Activated CD4-positive, alpha-beta T cell treated with anti-CD3 and anti-CD28 coated beads for 36 hours (primary cell): ENCODE measurements at places on chromosomes 3 and 15. TPM values are rescaled to one million over a fixed set of nuclear protein-coding genes. Genes with fewer than 3 reads are reported as not detected.

DNA sequence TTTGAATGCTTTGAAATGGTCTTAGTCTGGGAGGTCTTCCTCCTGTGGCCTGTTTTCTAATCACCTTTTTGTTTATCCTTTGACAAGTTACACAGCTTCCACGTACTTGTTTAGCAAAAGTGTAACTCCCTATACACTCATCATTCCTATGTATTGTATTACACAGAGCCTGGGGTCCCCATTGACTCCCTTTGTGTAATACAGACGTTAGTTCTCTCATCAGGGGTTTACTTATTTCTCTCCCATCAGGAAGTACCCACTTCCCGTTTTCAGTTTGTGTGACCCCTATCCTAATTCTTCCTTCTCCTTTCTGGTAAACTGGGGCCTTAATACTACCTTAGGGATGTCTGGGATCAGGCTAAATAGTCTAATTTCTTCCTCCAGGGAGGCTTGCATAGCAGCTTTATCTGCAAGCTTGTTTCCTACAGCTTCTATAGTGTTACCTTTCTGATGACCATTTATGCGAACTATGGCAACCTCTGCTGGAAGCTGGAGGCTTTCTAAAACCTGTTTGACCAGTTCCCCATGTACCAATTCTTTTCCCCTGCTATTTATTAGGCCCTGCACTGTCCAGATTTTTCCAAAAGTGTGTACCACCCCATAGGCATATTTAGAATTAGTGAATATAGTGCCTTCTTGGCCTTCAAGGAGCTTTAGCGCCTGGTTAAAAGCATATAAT is 22.4 kb downstream of the ARL8B start:
- DNase-seq = no peak

- DNase-seq = no peak
These were observed 11.2 kb upstream of the HOMER2 start for GRCh38 chr15:82963471-82964341.

AHSG gene
- total RNA-seq = not detected

FAM43A gene
- 5.0 TPM for total RNA-seq

DNA sequence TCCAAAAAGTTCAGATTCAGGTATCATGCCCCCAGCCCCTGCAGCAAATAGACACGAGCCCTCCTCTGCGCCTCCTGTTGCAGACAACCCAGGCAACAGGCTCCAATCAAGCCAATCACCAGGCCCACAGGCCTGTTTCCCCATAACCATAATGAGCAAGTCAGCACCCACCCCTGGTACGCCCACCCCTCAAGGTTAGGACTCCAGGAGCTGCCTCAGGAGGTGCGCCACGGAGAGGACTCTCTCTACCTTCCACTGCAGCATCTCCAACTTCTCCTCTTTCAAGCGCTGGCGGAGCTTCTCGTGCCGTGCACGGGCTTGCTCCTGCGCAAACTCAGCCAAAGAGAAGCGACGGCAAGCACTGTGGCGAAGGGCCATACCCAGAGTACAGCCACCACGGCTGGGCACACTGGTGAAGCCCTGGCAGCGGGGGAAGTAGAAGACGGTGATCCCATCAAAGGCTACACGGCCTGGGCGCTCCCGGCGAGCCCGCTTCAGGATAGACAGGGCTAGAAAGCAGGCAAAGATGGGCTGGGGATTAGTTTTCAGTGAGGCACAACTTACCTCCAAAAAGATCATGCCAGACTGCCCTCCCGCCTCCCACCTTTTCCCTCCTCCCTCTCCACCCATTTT is 8.5 kb downstream of the CSRNP1 start:
- DNase-seq = no peak

RETNLB gene
- total RNA-seq = not detected

DNA sequence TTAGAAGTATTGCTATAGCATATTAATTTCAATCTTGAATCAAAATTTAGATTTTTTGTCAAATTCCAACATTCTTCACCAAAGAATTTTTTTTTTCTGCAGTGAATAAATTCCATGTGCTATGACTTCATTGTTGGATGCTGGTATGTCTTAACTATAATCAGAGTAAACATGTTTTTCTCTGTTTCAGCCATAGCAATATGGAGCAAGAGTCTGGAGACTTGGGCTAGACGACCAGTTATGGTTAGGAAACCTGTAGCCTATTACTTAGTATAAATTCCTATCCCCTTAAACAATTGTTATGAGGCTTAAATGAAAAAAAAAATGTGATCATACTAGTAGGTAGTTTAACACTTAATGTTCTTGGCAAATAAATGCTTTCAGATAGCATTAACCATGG is 431.9 kb upstream of the FRG2C start:
- no peak for DNase-seq

- DNase-seq = no peak
These were observed 17.7 kb upstream of the CLSTN2 start for GRCh38 chr3:139917226-139917785.

SLC25A38 gene
- total RNA-seq = 24.8 TPM

ADAMTS17 gene
- total RNA-seq = 0.49 TPM

PLCD1 gene
- 10.9 TPM for total RNA-seq

DNA sequence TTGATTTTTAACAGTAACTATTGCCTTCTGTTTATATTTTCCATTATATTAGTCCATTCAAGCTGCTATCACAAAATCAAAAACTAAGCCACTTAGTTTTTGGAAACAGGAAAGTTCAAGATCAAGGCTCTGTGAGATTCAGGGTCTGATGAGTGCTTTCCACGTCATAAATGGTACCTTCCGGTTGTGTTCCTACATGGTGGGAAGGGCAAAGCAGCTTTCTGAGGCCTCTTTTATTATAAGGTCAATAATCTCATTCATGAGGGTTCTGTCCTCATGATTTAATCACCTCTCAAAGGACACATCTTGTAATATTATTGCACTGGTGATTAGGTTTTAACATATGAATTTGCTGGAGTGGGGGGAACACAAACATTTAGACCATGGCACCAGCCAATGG is 152.0 kb downstream of the VGLL3 start:
- no peak for DNase-seq

DNA sequence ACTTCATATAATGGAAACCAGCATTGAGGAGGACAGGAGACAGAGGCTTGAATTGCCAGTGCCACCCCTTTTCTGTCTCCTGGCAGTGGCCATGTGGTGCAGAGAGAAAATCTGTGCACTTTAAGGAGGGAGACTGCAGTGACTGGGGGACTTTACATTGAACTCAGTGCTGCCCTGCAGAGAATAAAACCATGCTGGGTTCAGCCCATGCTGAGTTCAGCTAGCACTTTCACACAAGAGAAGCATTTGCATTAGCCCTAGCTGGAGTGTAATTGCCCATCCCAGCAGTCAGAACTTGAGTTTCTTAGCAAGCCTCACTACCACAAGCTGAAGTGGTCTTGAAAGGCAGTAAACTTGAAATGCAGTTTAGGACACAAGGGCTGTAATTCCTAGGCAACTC is 677.5 kb downstream of the ZPLD1 start:
- DNase-seq = no peak

GP9 gene
- not detected for total RNA-seq

GRCh38 chr3:130759692-130760338 is 13.2 kb upstream of the PIK3R4 start:
- DNase-seq = peak; percentile 72

COPG1 gene
- total RNA-seq = 120 TPM

- DNase-seq = no peak
These were observed 102.6 kb downstream of the ALDH1A2 start for GRCh38 chr15:57962887-57963286.

GOLGA8J gene
- not detected for total RNA-seq

- DNase-seq = no peak
These were observed 451.3 kb upstream of the AGTR1 start for GRCh38 chr3:148246291-148246923.

ADPRH gene
- 2.5 TPM for total RNA-seq

- no peak for DNase-seq
These were observed 89.7 kb upstream of the GRM7 start for GRCh38 chr3:6771171-6771570.

DNA sequence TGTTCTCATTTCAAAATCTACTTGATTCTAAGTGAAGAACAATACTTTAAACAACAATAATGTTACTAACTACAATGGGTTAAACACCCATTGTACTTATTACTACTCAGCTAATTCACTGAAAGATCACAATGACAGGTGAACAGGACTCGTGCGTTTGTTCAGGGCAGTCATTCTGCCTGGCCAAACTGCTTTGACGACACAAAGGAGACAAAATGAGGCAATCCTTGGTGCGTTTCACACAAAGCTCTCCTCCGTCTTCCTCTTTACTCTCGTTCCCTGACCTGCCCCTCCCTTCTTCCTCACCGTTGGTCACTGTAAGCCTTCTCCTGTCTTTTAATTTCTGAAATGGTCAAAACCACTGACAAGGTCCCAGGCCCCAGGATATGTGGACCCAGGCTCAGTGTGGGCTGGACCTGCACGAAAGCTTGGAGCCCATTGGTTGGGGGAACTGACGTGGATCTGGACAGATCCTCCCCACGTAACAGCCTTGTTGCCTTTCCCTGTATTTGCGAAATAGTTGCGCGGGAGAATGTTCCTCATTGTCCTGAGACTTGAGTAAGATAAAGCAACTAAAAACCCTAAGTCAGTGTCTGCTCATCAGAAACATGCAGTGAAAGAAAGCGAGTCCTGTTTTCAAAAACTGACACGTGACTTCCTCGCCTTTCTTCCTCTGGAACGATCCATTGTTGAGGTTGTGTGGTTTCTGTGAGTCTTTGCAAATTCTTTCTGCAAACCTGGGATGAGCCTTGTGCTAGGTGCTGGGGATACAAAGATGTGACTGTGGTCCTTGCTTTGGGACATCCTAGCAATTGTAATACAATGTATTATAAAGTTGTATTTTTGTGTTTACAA is 147.1 kb upstream of the RGMA start:
- DNase-seq = peak; percentile 34

DNA sequence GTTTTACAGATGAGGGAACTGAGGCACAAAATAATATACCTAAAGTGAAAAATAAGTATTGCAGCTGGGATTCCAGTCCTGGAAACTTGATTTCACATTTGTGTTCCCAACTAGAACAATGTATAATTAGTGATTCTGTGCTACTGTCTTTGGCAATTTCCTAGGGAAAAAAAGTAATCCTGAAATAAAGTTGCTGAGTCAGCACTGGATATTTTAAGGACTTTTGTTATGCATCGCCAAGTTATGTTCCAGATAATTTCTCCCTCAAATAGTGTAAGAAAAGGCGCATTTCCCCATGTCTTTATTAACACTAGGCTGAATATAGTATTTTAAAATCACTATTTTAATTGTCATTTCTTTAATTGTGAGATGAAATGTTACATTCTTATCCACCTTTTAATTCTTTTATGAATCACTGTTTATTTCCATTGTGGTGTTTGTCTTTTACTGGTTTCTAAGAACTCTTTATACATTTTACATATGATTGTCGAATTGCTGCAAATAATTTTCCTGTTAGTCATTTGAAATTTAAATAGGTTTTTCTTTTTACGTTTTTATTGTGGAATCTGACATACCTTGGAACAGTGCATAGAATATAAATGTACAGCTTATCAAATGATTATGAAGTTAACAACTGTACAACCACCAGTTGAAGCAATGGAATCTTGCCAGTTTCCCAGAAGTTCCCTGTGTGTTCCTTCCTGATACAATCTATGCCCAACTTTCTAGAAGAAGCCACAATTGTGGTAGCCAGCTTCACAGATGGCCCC is 56.6 kb downstream of the SH3GL3 start:
- DNase-seq = no peak

DNA sequence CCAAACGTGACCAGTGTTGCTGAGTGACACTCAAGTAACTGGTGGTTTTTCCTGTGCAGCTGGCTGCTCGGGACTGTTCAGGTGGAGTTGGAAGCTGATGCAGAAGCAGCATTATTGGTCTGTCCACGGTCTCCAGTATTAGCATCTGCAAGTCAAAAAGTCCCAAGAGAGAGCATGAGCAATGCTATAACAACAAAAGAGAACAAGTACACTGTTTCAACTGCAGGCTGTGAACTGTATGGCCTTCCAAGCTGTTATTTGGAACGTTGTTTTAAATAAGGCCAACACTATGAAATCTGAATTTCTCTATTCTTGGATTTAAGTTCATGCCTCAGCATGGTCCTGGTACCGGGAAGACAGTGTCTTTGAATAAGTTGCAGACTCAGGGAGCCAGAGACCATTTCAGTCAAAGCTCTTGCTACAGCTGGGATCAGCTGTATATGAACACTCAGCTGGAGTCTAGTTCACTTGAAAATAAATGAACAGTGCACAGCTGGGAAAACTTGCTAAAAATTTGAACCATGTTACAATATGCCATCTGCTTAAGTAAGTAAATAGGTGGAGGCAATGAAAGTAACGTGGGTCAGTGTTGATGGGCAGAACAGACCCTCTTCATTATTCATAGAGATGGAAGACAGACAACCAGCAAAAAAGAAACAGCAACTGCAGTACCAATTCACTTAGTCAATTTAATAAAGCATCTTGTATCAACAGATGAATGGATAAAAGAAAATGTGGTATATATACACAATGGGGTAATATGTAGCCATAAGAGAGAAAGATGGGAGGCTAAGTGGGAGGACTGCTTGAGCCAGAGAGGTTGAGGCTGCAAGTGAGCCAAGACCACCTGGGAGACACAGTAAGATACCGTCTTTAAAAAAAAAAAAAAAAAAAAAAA is 45.1 kb downstream of the NR1I2 start:
- no peak for DNase-seq

DNA sequence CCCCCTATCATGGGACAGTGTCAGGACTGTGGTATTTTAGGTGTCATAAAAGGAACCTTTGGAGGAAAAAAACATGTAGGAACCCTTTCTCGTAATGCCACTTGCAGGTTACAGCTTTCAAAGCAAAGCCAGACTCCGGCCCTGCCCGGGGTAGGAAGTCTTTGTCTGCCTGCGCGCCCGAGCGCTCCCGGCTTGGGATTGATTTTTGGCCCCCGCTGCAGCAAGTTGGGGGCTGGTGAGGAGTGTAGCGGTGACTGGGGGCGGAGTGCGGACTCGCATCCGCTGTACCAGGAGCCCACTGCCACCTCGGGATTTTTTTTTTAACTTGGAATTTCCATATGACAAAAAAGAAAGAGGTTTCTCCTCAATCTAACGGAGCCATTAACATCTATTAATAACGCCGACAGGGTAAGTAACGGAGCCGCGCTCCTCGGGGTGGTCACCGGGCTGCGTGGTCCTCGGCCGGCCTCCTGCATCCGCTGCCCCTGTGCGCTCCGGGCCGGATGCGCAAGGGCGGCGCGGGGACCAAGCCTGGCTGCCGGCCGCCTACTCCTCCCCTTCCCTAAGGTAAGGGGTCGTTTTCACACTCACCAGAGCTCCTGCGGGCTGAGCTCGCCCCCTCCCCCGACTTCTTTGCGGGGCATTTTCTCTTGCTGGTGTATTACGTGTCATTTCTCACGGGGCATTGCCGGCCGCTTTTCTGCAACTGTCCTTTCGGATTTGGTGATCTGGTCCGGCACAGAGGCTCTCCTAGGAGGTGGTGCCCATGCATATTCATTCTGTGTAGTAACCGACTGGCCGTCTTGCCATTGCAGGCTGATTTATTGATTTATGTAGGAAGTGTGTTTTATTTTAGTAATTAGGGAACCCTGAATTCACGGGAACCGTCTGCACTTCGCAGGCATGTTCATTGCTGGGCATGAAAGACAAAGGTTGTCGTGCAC is 219.8 kb upstream of the TOPAZ1 start:
- no peak for DNase-seq

DNA sequence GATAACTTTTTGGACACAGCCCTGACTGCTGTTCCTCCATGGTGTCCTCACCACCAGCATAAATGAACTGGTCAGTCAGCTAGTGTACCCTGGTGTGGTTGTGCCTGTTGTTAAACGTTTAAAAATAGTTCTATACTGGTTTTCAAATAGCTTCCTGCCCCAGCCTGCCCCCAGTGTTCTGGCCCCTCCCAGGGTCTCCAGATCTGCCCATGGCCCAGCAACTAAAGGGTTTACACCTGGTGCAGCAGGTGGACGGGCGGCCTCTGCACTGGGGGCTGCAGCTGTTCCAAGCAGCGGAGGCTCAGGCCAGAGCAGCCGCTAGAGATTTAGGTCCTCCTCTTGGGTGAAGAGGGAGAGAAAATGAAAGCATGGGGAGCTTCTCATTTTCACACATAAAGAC is 6.1 kb upstream of the NR2E3 start:
- DNase-seq = no peak

MKRN2OS gene
- not detected for total RNA-seq
